ENCODE measurements at places on chromosomes 5 and 9.

DNA sequence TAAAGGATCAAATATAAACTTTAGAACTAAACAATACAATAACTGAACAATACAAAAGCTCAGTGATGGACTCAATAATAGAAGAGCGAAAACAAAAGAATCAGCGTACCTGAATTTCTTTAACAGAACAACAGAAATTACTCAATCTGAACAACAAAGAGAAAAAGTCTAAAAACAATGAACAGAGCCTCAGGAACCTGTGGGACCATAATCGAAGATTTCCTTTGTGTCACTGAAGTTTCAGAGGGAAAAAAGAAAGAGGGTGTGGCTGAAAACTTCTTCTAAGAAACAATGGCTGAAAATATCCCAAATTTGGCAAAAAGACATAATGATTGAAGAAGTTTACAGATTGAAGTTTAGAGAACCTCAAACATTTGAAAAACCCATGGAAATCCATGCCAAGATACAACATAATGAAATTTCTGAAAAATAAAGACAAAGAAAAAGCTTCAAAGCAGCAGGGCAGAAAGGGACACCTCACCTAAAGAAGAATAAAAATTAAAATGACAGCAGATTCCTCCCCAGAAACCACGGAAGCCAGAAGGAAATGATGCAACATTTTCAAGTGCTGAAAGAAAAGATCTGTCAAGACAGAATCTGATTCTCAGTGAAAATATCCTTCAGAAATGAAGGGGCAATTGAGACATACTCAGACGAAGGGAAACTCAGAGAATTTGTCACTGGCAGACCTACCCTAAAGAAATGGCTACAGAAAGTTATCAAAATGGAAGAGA is 288.8 kb downstream of the ARL15 start:
- DNase-seq, result no peak

DNA sequence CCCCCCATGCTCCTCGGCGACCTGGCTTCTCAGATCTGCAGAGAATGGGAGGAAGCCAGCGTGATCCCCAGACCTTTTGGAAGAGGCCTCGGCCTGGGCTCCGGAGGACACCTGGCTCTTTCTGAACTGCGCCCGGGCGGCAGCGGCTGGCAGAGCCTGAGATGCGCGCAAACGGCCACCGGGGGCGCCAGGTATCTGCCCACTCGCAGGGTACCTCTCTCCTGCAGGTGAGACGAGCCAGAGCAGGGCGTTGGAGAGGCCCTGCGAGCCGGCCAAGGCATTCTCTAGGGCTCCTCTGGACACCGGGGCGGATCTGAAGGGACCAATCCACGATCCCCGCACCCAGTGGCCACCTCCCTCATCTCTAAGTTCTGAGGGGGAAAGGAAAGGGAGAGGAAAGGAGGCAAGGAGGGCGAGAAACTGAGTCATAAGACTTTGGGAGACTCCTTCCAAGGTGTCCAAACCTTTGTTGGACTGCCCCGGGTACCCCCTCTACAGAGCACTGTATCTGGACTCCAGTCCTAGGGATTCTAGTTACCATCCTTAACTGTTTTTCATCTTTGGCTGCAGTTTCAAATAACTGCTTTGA is 55.0 kb upstream of the SLC46A2 start:
- DNase-seq, result no peak

DNA sequence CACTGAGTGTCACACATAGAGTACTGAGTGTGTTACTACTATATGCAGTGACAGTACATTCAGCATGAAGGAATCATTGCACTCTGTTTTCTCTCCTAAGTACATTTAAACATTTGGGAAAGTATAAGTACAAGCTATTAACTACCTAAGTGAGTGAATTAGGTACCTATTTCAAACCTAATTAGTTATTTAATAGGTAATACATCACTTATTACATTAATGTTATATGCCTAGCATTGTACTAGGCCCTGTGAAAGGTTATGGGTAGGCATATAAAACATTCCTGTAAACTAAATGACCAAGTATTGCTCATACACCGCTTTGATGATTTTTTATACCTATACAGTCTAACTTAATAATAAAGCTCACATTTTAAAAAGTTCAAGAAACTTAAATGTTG is 25.7 kb upstream of the PPP3R2 start:
- DNase-seq, result no peak

GRCh38 chr5:137573376-137573775 is 74.2 kb upstream of the SPOCK1 start:
- no peak for DNase-seq

DNA sequence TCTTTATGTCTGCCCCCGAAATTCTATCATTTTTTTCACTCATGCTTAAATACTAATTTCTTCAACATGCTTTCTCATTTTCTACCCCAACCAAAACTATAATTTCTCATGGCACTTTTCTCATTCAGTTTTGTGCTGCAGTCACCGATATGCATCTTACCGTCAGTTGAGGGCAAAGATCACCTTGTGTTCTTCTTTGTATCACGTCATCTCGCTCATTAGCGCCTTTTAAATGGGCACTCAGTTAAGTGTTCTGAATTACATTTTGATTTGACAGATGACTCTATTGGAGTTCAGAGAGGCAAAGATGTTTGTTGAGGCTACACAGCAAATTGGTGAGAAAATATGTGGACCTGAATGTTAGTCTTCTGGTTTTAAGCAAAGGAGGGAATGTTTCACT is 211.7 kb upstream of the GLRA1 start:
- DNase-seq, result no peak

DNA sequence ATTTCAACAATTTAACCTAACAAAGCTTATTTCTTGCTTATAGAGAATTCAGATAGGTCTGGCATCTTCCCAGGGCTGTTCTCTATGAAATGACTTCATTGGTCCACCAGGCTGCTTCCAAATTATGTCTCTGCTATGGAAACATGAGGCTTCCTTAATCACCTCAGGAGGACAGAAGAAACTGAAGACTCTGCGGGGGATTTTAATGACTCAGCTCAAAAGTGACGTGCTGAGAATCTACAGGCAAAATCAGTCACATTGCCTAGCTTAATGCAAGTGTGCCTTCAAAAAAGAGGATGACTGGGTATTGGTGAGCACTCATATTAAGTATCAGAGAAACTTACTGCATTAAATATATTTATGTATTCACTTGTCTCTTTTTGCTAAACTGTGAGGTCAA is 315.5 kb upstream of the RGMB start:
- no peak for DNase-seq

Measured in effector CD4-positive, alpha-beta T cell (primary cell).